ENCODE measurements at places on chromosomes 3 and 15.

DNA sequence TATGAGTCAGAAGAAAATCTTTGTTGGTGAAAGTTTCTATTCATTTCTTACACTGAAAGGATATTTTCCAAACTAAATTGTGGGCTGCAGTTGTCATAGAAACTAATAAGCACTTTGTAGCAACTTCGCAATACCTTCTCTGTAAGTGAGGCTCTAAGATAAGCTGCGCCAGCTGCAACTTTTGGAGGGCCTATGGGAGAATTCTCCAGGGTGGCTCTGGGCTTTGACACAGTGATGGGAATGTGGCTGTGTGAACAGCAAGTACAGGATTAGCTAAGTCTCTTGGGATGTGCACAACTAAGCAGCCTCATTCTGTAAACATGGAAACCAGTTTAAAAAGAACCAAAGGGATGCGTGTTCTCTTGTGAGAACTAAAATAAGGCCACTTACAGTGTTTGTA, 124.6 kb upstream of the SGO1 start:
- DNase-seq = no peak

DNA sequence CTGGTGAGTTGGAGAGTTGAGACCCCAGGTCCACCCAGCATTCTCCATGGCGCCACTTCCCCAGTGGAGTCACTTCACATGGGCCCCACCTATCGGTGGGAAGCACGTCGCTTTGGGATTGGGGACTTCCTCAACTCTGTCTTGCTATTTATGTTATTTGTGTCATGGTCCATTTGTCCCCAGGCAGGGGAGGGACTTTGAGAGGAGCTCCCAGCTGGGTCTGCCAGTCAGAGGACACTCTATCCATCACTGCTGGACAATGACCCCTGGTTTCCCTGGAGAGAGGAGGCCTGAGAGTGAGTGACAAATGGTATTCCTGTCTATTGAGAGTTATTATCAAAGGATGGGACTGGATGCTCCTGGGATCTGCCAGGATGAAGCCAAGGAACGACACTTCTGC, 127.6 kb downstream of the RAB11A start:
- DNase-seq = no peak

- no peak for DNase-seq
Measured at GRCh38 chr15:96336108-96336595, 5.7 kb downstream of the NR2F2 start.

- DNase-seq = no peak
Measured at GRCh38 chr15:82158811-82159210, 103.7 kb downstream of the EFL1 start.

- no peak for DNase-seq
Measured at GRCh38 chr15:71747128-71748083, 62.9 kb upstream of the NR2E3 start.

DNA sequence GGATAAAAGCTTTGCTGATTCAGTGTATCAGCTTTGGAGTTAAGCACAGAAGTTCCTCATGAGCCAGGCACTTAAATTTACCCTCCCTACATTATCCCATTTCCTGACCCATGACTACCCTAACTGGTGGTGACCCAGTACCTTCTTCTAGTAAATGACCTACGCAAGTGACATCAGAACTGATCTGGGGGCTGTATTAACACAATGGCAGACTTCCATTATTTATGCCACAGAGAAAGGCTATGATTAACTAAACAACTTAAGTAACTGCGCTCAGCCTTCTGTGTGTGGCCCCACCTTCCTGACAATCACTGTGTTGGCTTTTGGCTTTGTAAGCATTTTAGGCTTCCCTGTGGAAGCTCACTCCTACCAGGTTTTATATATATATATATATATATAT, 1.9 kb downstream of the MB21D2 start:
- DNase-seq = no peak

GRCh38 chr15:60652870-60653269, 173.9 kb upstream of the ICE2 start:
- DNase-seq = no peak

DNA sequence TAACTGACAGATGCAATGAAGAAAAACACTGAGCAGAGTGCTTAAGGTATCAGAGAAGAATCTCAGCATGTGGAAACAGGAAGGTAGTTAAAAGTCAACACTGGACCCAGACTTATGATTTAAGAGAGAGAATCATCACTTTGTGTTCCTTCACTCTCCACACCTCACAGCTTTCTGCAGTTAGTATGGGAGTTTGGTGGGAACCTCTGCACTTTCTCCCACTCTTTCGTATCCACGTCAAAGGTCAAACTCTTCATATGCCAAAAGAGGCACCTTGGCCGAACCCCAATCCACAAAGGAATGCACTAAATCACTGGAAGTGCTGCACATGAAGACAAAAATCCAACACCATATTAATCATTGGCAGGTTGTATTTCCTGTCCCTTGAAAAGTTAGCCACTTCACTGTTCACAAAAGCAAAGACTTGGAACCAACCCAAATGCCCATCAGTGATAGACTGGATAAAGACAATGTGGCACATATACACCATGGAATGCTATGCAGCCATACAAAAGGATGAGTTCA, 361.2 kb downstream of the MAGI1 start:
- DNase-seq = no peak

DNA sequence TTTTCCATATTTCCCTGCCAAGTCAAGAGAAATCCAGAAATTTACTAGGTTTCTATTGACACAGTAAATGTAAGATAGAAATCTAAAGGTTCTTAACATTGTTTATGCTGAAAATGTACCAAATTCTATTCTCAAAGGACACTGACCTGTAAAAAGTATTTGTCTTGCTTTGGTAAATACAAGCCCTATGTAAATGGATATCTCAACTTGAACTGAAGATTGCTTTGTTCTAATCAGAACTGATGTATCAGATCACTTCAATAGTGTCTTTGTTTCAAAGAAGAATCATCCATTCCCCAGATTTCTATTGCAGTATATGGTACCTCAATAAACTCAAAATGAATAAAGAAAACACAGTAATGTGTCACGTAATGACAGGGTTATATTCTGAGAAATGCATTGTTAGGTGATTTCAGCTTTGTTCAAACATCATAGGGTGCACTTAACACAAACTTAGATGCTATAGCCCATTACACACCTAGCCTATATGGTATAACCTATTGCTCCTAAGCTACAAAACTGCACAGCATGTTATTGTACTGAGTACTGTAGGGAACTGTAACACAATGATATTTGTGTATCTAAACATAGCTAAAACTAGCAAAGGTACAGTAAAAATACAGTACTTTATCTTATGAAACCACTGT, 143.5 kb upstream of the NECTIN3 start:
- no peak for DNase-seq

- DNase-seq = no peak
Measured at GRCh38 chr15:60259469-60259868, 138.3 kb downstream of the ANXA2 start.

- no peak for DNase-seq
Measured at GRCh38 chr15:98422130-98422478, 226.2 kb upstream of the IGF1R start.

DNA sequence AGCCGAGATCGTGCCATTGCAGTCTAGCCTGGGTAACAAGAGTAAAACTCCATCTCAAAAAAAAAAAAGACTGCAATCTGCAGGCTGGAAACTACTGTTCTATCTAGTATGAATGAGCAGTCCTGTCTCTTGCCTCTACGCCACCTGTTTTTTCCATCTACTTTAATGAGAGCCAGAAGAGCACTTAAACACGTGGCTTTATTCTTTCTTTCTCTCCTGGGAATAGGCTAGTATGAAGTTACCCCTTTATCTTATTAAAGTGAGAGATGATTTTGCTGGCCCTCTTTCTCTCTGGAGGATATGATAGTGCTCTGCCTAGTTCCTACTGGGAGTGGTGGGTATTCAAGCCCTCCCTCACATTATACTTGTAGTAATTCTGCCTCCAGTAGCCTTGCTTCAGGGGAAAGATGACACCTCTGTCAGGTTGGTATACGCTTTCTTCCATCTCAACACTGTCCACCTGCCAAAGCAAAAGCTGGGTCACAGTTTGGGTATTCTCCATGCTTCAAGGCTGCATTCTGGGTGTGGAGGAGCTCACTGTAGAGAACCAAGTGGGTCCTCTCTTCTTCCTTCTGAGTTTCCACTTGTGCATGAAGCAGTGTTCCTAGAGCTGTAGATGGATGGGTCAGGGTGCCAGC, 17.8 kb downstream of the MAPKBP1 start:
- no peak for DNase-seq

Measured in activated CD4-positive, alpha-beta T cell treated with anti-CD3 and anti-CD28 coated beads, Interleukin-10, Interleukin-2, amounts not matched to agents 100 ng/mL and 50 ng/mL, durations not matched to agents 16 hours and 8 hours (primary cell).